ENCODE measurements at places on chromosomes 13 and 19.

DNA sequence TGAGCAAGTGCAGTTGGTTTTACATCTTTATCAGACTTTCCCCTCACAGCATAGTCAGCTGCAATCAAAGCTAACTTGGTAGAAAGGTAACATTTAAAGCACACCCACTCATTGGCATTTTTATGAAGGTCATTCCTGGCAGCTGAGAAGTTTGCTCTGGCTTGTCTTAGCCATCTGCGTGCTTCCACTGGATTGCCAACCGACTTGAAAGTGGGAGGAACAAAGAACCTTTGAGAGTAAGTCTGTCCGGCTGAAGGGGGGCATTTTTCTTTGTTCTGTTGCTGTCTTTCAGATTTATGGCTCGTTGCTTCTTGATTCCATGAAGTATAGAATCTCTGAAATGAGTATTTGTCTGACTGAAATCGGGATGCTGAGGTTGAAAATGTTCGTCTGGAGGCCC lies 103.1 kb downstream of the SACS start:
- no peak for DNase-seq

- DNase-seq, result peak; percentile 43
These were observed 3.8 kb downstream of the APC2 start for GRCh38 chr19:1453525-1454364.

- no peak for DNase-seq
These were observed 31.8 kb upstream of the PSG9 start for GRCh38 chr19:43300876-43301765.

- DNase-seq, result no peak
These were observed 408.1 kb upstream of the SLITRK1 start for GRCh38 chr13:84290386-84290785.

DNA sequence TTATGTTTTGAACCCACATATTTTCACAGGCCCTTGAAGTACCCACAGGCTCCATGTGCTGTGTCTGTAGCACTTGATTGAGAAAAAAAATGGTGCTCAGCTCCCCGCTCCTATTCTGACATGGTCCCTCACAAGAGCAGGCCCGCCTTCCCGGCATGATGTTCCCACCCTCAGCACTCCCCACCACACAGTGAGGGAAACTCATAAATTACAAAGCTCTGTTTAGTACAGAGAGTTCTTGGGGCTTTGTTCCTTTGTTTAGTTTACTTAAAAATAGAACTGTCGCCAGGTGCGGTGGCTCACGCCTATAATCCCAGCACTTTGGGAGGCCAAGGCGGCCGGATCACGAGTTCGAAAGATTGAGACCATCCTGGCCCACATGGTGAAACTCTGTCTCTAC lies 25.9 kb upstream of the ABCC4 start:
- no peak for DNase-seq

DNA sequence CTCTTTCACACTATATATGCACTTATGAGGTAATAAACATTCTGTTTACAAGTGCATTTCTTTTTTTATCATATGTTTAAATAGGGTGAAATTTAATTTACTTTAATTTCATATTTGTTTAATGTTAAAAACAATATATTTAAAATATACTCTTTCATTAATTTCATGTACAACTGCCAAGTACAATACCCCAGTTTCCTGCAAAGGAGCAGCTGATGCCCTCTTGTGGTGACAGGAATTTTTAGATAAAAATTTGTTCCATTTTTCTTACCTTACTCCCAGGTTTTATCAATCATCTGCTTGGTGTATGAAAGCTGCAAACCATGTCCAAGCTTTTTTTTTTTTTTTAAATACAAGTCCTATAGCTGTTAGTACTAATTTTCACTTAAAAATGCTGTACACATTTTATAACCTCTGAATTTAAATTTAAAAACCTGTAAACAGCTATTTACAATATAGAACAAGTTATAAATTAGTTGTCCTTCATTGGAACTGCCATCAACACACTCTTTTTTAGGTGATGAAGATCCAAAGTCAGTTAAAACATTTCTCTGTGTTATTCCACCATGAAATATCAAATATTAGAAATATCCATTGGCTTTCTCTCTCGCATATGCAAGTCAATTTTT lies 4.9 kb downstream of the PCDH20 start:
- peak; percentile 54 for DNase-seq

DNA sequence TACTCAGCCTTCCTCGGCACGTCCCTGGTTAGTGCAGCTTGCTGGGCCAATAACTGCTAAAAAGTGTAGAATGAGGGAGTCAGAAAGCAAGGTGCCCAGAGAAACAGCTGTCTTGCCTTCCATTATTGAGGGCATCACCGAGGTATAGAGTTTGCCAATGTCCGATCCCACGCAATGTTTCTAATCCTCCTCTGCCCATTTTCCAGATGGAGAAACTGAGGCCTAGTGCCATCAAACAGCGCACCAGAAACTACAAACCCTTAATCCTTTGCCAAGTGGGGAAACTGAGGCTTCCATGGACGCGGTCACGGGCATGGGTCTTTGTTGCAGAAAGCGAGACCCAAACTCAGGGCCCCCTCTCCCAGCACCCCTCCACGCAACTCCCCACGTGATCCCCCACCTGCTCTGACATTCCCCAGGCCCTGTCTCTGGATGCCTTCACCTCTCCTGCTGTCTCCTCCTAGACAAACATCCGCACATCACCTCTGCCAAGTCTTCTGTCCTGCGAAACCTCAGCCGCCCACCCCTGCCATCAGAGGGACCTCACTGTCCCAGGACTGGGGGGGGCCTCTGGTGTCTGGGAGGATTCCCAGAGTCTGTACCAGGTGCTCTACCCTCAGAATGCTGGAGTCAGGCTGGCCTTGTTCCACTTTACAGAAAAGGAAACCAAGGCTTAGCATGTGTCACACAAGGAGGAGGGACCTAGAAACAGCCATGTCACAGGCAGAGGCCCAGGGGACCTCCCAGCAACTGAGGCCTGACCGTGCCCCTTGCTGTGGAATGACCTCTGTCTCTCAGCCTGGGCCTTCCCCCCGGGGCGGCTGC lies 930 bp upstream of the PDE4C start:
- DNase-seq, result peak; percentile 47

DNA sequence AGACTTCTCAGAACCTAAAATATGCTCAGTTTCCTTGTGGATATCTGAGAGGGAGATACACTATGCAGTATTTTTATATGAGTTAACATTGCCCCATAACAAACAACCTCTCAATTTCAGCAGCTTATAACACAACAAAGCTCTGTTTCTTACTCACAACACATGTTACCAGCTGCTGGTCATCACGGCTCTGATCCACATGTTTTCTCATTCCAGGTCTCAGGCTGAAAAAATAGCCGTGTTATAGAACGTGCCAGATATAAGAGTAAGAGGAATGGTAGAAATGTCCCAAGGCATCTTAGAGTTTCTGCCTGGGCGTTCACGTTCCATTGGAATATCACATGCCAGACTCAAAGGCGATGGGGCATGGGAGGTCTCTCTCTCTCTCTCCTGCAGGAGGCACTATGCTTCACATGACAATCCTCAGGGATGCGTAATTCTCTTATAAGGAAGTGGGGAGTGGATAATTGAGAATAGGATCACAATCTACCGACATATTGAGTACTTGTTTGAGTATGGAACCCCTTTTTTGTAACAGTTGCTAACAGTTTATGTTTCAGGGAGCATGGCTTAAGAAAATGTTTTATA lies 246.6 kb downstream of the NHLRC3 start:
- DNase-seq, result no peak

GRCh38 chr19:15123900-15124299 lies 16.7 kb downstream of the SYDE1 start:
- no peak for DNase-seq

- no peak for DNase-seq
These were observed 121.5 kb downstream of the LHFPL6 start for GRCh38 chr13:39481491-39481890.

- peak; percentile 61 for DNase-seq
These were observed 1299.2 kb upstream of the SPRY2 start for GRCh38 chr13:81639984-81640582.

DNA sequence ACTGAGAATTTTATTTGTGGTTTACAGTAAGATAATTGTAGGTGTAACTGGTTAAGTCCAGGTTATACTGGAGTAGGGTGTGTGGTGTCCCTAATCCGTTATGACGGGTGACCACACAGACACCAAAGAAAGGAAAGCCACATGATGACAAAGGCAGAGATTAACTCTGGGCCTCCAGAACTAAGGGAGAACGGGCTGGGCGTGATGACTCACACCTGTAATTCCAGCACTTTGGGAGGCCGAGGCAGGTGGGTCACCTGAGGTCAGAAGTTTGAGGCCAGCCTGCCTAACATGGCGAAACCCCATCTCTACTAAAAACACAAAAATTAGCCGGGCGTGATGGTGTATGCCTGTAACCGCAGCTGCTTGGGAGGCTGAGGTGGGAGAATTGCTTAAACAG lies 10.2 kb upstream of the FUT2 start:
- no peak for DNase-seq

DNA sequence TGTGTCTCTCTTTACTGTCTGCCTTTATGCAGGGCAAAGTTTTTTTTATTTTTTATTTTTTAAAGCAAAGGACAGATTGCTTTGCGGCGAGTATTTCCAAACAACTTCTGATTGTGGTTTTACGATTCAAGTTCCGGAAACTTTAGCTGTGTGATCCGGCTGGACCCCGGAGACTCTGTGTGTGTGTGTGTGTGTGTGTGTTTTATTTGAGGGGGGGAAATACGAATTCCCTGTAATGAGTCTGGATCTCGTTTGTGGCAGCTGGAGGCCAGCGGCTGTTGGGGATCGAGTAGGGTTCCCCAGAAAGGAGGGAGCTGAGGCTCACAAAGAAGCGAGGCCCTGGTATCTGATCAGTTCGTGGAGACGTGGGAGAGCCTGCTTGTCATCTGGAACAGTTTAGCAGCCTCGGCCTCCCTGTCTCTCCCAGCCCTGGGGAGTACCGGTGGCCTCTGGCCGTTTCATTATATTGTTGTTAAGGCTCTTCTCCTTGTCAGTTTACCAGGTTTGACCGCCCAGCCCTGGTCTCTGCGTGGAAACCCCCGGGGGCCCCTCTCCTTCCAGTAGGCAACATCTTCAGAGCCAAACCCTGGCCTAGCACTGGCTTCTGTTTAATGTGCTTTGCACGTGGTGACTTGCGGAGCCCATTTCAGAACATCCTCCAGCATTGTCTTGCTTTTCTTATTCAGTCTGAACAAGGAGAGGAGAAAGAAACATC lies 1.3 kb downstream of the FARP1 start:
- no peak for DNase-seq

GRCh38 chr13:46171217-46171616 lies 10.8 kb downstream of the LCP1 start:
- no peak for DNase-seq

DNA sequence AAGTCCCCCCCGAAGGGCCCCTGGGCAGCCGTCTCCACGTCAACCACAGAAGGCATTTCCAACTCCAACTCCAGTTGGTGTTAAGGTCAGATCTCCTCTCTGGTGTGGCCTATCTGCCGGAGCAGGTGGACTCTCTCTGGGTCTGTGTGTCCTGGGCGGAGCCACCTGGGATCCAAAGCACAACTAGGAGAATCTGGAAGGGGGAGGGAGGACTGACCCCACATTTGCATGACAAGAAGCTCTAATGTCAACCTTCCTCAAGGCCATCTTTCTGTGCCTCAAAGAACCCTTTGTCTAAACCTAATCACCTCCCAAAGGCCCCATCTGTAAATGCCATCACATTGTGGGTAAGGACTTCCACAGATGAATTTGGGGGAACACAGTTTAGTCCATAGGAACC lies 381.5 kb downstream of the UQCRFS1 start:
- no peak for DNase-seq

DNA sequence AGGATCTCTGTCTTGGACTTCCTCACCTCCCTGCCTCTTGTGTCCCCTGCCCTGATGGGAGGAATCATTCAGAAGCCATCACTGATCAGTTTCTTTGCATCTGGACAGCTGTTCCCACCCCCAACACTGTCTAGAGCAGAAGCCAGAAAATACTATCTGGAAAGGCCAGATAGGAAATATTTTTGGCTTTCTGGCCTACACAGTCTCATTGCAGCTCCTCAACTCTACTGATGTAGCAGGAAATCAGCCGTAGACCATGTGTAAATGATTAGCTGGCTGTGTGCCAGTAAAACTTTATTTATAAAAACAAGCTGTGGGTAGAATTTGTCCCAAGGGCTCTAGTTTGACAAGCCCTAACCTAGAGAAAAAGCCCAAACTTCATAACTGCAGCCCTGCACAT lies 5.6 kb downstream of the SIGLEC7 start:
- DNase-seq, result peak; percentile 17

GRCh38 chr19:18364826-18365528 lies 21.0 kb upstream of the GDF15 start:
- peak; percentile 43 for DNase-seq

- DNase-seq, result peak; percentile 63
These were observed 426 bp downstream of the MYO9B start for GRCh38 chr19:17075864-17076542.

DNA sequence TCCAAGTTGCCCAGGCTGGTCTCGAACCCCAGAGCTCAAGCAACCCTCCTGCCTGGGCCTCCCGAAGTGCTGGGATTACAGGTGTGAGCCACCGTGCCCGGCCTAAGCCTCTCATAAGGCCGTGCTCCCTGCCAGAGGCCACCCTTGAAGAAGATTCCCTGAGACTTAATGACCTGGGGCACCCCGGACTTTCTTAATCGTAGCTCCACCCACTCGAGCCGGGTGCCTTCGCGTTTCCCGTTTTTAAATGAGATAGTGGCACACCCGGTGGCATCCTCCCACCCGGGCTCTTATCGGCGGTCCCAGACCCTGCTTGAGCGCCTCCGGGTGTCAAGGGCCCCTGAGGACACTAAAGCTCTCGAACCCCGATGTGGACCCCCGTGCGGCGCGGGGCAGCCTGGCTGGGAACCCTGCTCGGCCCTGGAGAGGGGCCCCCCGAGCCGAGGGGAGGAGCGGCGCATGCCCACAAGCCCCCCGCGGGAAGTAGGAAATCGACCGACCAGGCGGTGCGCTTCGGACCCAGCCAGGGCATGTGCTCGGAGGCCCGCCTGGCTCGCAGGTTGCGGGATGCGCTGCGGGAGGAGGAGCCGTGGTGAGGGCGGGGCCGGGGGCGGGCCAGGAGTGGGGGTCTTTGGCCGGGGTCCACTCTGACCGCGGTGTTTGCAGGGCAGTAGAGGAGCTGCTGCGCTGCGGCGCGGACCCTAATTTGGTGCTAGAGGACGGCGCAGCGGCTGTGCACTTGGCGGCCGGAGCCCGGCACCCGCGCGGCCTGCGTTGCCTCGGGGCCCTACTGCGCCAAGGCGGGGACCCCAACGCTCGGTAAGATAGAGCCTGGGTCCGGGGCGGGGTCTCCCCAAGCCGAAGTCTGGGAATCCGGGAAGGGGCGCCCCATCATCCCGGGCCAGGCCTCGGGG lies at the start of gene ANKLE1:
Gene ANKLE1, plus strand, starts transcription at position 511 of the 914 bp plus-strand sequence. Its CDS starts 20 bp downstream, at position 531.
- peak; percentile 90 for DNase-seq

DNA sequence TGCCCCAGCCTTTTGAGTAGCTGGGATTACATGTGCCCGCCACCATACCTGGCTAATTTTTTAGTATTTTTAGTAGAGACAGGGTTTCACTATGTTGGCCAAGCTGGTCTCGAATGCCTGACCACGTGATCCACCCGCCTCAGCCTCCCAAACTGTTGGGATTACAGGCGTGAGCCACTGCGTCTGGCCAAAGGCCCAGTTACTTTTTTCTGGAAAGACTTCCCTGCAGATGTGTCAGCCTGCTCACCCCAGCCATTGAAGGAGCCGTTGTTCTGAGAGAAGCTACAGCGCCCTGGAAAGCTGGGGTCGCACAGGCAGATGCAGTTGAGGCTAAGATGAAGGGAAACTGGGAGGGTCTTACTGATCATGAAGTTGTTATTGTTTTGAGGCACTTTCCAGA lies 7.9 kb upstream of the ZNF626 start:
- no peak for DNase-seq
